ENCODE measurements at places on chromosomes 12 and 14.

- no peak for DNase-seq
Observed at GRCh38 chr14:27243365-27243764, 645.5 kb upstream of the NOVA1 start.

DNA sequence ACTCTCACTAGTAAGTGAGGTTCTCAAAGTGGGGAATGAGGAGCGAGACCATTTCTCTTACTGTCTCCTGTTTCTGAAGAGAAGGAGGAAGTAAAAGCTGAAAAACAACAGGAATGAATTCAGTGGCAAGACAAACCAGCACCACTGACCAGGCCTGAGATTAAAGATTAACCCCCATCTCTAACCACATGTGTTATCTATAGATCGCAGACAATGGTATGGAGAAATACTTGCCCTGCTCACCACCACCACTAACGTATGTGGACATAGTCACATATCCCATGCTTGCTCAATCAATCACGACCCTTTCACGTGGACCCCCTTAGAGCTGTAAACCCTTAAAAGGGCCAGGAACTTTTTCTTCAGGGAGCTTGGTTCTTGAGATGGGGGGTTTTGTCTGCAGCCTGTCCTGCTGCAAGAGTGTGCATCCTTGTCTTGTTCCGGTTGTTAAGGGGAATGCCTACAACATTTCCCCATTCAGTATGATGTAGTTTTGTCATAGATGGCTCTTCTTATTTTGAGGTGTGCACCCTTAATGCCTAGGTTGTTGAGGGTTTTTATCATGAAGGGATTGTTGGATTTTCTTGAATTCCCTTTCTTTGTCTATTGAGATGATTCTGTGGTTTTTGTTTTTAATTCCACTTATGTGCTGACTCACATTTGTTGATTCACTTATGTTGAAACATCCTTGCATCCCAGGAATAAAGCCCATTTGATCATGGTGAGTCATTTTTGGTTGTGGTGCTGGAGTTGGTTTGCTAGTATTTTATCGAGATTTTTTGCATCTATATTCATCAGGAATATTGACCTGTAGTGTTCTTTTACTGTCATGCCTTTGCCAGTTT lies 698.8 kb upstream of the LMO3 start:
- no peak for DNase-seq

GRCh38 chr14:32332415-32333316 lies 3.6 kb downstream of the AKAP6 start:
- no peak for DNase-seq

DNA sequence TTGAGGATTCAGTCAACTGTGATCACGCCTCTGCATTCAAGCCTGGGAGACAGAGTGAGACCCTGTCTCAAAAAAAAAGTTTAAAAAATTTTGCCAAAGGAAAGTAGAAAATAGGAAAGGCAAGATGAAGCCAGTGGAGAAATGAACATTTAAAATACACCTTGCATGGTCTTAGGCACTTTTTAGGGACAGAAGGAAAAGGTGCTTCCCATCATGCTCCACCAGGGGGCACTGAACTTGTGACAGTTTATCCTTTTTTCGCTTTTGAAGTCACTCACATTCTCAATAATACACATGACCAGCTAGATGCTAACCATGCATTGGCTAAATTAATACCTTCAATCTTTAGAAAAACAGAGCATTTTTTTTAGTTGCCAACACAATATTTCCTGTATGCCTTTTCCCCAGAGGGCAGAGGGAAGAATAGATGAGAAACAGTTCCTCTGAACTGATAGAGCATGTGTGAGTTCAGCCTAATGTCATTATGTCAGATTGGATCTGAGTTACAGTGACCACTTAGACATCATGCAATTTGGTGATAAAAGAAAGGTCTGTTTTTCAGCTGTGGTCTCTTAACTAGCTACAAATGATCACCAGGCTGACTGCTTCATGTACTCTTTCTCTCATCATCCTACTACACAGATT lies 221.8 kb upstream of the SSTR1 start:
- peak; percentile 2 for DNase-seq

GRCh38 chr14:91906374-91906773 lies 39.0 kb upstream of the TC2N start:
- DNase-seq: no peak

DNA sequence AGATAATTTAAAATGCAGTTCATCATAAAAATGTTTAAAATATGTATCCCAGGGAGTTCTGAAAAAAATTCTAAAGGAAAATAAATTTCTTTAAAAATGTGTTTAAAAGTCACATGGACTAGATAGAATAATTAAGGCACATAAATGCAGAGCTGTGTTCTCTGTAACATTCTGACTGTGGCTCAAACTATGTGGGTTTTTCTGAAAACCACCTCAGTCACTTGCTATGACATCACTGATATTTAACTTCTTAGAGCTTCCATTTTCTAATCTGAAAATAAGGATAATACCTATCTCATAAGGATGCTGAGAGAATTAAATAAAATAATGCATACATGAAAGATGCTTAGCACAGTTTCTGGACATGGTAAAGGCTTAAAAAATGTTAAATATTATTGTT lies 107.3 kb downstream of the SLC41A2 start:
- no peak for DNase-seq

DNA sequence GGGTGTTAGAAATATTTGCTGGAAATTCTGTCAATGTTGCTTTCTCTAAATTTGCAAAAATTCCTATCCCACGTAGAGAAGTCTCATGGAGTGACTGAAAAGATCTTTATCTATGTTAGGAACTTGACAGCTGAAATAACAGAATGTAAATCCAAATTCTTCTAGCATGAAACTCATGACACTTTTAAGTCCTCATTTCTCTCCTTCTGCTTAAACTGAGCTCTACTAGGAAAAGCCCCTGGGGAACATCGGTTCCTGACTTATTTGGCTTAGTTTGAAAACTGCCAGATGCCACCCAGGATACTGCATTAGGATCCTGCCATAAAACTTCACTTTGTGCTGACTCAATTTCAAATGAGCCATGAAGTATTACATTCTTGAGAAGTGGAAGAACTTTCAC lies 426.0 kb downstream of the GALC start:
- DNase-seq: no peak

- no peak for DNase-seq
Observed at GRCh38 chr12:21828779-21829178, 54.3 kb upstream of the KCNJ8 start.

DNA sequence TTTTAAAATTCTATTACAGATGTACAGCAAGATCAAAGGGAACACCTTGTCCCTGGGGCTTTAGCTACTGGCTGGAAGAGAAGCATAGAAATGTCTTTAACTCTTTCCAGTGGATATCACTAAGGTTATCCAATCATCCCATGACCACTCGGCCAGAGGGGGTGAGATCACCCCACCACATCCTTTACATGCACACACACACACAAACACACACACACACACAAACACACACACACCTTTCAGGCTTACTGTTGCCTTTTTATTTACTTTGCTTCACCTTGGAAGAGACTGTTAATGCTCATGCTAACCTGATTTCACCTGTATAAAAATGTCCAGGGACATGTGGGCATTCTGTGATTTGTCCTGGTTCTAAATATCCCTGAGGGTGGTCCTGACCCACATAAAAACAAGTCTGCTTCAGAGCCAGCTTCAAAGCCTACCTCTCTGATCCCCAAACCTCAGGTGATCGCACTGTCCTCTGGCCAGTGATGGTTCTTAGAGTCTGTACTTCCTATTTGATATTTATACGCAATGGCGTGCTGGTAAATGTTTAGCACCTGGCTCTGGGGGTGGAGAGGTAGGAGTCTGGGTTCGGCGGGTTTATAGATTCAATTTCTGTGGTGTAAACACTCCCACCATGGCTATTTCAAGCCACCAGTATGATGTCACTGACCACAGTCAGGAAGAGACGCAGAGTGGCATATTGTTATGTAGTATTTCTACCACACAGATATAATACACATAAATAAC lies 166.1 kb upstream of the EEA1 start:
- DNase-seq: peak; percentile 56

- no peak for DNase-seq
Observed at GRCh38 chr12:79082595-79082994, 218.0 kb downstream of the SYT1 start.

GRCh38 chr14:65001723-65002122 lies 15.0 kb downstream of the FNTB start:
- no peak for DNase-seq

- DNase-seq: no peak
Observed at GRCh38 chr14:65431951-65432350, 19.4 kb downstream of the FUT8 start.

DNA sequence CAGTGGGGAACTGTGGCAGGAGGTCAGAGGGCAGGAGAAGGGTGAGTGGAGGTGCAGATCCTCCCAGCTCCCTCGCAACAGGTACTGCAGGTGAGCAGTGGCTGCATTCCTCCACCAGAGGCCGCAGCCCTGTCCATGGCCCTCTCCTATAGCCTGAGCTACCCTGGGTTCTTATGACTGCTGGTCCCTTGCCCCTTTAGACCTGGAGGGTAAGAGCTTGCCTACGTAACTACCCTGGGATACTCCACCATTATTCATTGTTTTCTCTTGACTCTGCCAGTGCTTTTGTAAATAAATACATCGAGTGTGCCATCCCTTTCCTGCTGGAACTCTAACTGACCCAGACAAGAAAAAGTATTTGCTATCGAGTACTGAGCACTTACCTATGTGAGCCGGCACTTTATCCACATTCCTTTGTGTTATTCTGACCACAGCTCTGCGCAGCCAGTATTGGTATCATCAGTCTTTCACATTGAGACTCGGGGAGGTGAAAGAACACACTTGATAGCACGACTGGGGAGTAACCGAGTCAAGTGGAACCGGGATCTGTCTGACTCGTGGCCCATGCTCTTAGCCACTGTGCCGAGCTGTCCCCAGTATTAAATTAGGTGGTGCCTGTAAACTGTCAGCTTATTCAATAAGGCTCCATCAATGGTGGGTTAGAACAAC lies 38.5 kb downstream of the LTBP2 start:
- no peak for DNase-seq

- DNase-seq: no peak
Observed at GRCh38 chr14:91464615-91465205, 45.4 kb downstream of the PPP4R3A start.

GRCh38 chr12:31589598-31589903 lies 1.4 kb downstream of the DENND5B start:
- peak; percentile 82 for DNase-seq

DNA sequence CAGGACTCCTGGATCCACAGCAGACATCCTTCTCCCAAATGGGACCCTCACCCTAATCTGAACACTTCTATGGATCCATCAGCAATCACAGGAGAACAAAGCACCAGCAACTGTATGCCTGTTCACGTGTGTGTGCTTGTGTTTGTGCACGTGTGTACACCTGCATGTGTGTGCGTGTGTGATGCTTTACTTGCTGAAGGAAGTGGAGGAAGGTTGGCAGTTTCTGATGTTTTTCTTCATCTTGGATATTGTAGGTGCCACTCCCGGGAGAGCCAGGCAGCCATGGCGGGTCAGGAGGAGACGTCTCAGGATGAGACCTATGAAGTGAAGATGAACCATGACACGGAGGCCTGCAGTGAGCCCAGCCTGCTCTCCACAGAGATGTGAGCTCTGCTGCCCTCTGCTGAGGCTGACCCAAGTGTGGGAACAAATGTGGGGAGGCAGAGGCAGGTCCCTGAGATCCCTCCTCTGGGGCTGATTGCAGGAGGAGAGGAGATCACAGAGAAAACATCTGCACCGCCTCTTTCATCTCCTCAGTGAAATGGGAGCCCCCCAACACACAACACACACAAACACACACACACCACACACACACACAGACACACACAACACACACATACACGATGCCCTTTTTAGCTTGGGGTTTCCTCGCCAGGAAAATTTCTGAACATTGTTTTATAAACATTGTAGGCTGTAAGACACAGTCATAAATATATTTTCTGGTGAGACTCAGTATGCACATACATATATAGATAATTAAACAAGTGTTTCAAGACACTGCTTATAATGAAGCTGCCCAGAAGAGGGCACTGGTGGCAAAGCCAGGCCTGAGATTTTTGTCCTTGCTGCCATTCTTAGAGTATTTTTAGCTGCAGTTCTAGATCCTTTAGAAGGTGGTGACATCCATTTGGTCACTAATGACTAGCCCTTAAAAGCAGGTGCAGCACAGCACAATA lies 112.2 kb upstream of the FKBP4 start:
- DNase-seq: peak; percentile 42

DNA sequence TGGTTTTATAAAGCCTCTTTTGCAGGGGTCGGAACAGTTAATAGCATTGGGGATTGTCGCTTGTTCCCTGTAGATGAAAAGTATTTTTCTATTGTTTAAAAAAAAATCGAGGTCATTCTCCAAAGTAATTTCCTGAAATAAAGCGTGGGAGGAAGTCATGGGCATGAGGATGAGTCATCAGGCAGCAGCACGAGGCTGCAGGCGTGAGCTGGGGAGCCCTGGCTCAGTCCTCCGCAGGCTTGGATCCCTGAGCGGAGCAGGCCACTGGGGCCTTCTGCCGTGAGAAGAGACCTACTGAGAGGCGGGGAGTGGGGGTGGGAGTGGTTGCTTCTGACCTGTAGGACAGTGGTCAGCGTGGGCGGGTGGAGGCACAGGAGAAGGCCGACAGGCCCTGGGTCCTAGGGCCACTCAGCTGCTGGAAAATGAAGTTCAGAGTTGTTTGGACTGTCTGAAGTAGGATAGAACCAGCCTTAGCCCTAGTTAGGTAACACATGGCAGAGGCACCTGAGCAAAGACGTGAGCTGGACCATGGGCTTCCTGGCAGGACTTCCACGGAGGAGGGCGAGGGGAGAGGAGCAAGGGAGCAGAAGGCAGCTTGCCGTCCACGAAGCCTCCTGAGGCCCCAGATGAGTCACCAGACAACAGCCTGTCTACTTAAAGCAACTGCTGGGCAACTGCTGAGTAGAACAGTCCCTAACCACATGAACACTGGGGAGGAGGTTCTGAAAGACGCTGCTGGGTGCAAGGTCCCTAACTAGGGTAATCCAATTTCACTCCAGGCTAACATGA lies 21.1 kb upstream of the LGALS3 start:
- DNase-seq: no peak

DNA sequence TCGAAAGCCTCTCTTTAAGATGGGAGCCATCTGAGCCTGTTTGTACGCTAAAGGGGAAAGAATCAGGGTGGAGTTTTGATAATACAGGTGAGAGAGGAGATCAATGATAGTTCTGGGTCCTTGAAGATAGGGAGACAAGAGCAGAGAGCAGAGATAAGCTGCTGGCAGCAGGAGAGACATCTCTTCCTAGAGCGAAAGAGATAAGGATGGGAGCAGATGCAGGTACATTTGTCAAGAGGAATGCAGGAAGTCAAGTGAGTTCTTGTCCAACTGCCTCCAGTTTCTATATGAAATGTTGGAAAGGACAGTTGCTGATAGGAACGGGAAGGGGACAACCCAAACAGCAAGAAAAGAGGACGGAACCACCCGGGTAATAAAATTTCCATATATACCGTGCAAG lies 24.7 kb upstream of the HIF1A start:
- DNase-seq: peak; percentile 23

- no peak for DNase-seq
Observed at GRCh38 chr12:94867066-94867855, 136.2 kb downstream of the NDUFA12 start.

GRCh38 chr14:104094709-104095425 lies 9.4 kb downstream of the ASPG start:
- peak; percentile 71 for DNase-seq

GRCh38 chr12:7265251-7265650 lies 38.6 kb upstream of the ACSM4 start:
- no peak for DNase-seq
